Activated T-cell treated with anti-CD3 and anti-CD28 coated beads, Interleukin-2, amount 50 U/mL, for 1 hour (primary cell): ENCODE measurements at places on chromosomes 3 and 15.

DNA sequence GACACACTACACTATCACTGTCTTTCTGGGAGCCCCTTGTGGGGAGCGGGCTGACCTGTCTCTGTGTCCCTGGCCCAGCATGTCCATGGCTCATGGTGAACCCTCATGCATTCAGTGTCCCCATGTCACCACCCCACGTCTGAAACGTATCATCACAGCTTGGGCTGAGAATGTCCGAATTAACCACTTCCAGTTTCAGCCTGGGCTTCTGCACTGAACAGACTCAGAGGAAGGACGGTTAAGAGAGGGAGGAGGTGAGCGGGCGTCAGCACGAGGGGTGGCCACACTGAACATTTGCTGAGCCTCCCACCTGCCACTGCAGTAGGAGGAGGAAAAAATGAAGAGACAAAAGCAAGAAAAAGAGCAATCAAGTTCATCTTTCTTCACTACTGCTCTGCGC is 30.5 kb downstream of the ATP2B2 start:
- no peak for DNase-seq

DNA sequence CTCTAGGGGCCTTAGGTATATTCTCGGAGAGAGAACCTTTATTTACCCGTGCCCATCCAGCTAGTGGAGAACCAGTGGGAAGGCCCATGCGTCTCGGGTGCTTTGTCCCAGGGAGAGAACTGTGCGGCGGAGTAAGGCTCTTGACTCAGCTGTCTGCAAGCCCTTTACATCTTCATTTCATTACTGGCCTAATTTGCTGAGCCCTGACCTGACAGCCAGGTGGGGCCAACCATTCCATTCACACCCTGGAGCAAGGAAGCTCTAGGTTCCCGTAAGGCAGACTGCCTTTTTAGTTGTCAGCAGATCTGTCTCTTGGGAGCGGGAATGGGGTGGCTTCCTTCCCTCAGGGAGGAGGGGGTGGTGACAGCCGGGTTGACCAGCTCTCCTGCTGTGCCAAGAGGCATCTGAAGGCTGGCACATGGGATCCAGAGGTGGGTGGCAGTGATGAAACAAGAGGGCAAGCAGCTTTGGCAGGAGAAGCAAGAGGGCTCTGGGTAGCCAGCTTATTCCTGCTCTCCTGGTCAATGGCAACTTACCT is 36.4 kb downstream of the SV2B start:
- no peak for DNase-seq

DNA sequence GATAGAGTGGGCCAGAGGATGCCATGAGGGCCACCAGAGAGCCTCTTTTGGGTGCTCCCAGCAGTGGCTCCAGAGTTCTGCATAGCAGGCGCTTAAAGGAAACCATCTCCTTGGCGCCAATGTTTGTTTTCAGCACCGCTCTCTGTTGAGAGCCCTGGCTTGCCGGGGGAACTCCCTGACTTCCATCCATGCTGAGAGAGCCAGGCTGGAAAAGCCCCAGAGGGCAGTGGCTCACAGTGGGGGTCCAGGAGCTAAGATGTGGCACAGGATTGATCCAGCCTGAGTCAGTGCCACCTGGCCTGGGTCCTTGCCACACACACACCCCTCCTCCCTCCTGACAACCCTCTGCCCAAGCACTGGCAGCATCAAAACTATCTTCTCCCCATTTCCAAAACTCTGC is 50.4 kb upstream of the HACD2 start:
- no peak for DNase-seq

DNA sequence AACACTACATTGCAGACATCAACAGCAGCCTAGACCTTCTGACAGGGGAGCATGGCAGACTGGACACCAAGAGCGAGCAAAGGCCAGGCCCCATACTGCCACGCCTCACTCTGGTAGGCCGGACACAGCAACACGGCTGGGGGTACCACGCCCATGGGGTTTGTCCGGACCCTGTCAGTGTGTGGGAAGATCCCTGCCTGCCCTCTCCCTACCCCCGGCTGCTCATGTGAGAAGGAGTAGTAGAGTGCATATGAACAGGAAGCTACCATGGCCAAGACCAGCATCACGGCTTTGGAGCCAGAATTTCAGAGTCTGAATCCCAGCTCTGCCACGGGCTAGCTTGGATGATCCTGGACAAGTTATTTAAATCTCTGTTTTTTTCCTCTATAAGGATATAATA is 27.9 kb downstream of the ALDH1L1 start:
- no peak for DNase-seq

GRCh38 chr15:35834216-35834830 is 288.4 kb upstream of the DPH6 start:
- DNase-seq, result no peak

GRCh38 chr3:256501-256900 is 59.9 kb downstream of the CHL1 start:
- DNase-seq, result no peak
